Esophagus mucosa (tissue), 1 donor: ENCODE measurements at places on chromosomes 6 and 20.

DNA sequence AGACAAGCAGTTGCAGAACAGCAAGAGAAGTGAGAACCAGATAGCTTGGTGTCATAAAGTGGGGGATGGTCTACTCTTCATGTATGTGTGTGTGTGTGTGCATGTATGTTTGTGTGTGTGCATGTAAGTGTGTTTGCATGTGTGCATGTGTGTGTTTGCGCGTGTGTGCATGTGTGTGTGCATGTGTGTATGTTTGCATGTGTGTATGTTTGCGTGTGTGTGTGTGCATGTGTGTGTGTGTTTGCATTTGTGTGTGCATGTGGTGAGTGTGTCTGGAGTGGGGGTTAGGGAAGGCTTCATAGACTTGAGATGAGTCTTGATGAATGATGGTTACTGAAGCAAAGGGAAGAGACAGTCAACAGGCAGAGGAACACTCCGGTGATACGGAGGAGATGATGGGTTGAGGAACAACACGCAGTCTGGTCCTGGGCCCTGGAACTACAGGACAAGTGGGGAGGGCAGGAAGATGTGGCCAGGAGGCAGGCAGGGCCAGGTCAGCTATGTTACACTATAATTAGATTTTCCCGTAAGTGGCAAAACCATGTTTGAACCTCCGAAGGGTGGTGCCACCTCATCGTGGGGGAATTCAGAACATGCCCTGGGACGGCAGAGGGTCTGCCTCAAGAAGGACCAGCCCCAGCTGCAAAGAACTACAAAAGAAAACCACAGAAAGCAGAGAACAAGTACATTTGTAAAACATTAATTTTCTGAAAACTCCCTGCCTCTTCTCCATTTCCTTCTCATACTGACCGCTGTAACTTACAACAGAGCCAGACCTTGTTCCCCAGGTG is 38.7 kb upstream of the PDE10A start:
- no peak for ATAC-seq

DNA sequence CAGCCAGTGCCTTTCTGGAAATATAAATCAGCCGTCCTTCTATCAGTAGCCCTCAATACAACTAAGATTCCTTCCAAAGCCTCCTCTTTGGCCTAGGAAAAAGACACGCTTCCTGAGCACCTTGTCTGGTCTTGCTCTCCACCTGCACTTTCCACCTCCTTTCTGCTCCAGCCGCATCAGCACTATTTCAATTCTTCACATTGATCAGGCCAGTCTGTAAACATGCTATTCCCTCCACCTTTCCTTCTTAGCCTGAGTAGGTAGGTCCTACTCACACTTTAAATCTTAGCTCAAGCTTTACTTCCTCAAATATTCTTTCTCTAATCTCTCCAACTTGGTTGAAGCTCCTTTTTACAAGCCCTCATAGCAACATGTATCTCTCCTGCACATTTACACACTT is 11.4 kb downstream of the RANBP9 start:
- ATAC-seq = peak; percentile 35

DNA sequence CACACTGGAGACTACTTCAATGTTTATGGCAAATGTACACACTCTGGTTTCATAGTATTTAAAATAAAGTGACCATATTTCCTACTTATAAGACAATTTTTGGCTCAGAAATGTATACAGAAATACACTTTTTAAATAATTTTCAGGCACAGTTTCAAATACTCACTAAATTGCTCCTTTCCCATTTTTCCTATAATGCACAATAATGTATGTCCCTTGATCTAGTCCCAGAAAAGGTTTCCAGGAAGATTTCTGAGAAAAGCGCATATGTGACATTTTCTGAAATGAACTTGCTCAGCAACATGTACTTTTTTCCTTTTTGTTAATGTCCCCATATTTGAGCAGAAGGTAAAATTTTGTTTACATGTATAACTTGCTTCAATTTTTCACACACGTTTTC is 591.4 kb downstream of the CD109 start:
- no peak for ATAC-seq

DNA sequence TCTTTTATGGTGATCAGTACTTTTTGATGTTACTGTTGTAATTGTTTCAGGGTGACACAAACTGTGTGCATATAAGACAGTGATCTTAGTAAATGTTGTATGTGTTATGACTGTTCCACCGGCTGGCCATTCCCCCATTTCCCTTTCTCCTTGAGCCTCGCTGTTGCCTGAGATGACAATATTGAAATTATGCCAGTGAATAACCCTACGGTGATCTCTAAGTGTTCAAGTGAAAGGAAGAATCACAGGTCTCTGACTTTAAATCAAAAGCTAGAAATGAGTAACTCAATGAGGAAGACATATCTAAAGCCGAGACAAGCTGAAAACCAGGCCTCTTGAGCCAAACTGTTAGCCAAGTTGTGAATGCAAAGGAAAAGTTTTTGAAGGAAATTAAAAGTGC is 32.3 kb downstream of the TULP4 start:
- no peak for ATAC-seq

GRCh38 chr6:37809197-37809543 is 10.4 kb upstream of the ZFAND3 start:
- ATAC-seq = peak; percentile 54

- no peak for ATAC-seq
Observed at GRCh38 chr20:16701296-16701695, 28.5 kb upstream of the SNRPB2 start.

- ATAC-seq = no peak
Observed at GRCh38 chr6:1496836-1497760, 107.7 kb downstream of the FOXF2 start.

- no peak for ATAC-seq
Observed at GRCh38 chr20:58635279-58635665, 15.8 kb upstream of the STX16 start.

GRCh38 chr6:134621858-134622257 is 303.9 kb upstream of the SGK1 start:
- ATAC-seq = peak; percentile 96

DNA sequence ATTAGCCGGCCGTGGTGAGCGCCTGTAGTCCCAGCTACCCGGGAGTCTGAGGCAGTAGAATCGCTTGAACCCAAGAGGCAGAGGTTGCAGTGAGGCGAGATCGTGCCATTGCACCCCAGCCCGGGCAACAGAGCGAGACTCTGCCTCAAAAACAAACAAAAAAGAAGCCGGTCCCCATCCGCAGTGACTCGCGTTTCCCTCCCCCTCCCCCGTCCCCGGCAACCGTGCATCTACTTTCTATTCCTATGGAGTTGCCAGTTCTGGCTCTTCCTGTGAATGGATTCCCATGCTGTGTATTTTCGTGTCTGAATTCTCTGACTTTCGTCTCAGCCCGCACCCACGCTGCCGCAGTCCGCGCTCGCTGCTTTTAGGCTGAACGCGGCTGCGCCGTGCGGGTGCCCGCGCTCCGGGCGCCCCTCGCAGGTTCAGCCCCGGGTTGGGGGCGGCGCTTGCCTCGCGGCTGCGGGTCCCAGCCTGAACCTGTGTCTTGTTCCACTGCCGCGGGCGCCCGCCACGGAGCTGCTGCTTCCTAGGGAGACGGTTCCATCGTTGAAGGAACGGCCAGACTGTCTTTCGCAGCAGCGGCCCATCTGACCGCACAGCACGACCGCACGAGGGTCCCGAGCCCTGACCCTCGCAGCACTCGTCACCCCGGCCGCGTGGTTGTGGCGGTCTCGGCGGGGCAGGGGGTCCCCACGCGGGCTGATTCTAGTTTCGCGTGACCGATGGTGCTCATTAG is 1.1 kb upstream of the MRGBP start:
- ATAC-seq = no peak

- ATAC-seq = no peak
Observed at GRCh38 chr20:16419138-16419715, 154.0 kb downstream of the KIF16B start.

DNA sequence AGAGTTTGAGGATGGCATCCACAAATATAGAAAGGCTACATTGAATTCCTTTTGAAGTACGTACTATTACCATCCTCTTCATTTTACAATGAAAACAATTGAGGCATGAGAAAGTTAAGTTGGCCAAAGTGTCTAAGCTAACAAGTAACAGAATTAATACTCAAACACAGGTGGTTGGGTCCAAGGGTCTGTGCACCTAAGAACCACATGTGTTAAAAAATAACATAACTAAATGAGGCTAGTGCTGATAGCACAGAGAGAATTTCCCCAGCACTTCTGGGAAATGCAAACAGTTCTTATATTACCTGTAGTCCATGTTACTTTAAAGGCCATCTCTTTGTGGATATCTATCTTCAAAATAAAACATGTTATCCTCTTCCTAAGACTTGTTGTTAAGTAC is 10.5 kb upstream of the KHDRBS2 start:
- ATAC-seq = no peak

GRCh38 chr6:11976489-11976888 is 35.6 kb upstream of the HIVEP1 start:
- no peak for ATAC-seq

GRCh38 chr6:134683783-134684422 is 266.0 kb downstream of the ALDH8A1 start:
- ATAC-seq = no peak

DNA sequence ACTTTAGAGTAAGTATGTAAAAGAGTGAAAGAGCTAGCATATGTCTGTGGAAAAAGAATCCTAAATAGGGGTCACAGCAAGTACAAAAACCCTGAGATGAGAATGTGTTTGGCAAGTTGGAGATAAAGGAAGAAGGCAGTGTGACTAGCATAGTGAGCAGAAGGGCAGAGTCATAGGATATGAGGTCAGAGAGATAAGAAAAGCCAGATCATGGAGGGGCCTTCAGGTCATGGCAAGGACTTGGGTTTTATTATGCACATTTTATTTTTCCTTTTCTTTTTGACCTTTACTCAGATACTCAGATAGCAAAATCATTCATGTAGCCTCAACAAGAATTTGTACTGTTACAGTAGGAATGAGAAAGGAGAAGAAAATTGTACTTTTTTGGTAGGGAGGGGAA is 138.0 kb downstream of the GJA1 start:
- no peak for ATAC-seq

DNA sequence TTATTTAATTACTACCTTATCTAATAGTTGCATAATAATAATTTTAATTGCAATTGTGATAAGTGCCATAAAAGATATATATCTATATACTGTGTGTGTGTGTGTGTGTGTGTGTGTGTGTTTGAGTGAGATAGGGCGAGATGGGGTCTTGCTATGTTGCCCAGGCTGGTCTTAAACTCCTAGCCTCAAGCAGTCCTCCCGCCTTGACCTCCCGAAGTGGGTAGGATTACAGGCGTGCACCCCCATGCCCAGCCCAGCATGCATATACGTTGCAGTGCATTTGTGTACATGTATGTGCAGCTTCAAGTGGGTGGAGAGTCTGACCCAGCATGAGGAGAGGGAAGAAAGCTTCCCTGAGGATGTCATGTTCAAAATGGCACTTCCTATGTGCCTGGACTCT is 4.6 kb upstream of the RIMS4 start:
- ATAC-seq = no peak

DNA sequence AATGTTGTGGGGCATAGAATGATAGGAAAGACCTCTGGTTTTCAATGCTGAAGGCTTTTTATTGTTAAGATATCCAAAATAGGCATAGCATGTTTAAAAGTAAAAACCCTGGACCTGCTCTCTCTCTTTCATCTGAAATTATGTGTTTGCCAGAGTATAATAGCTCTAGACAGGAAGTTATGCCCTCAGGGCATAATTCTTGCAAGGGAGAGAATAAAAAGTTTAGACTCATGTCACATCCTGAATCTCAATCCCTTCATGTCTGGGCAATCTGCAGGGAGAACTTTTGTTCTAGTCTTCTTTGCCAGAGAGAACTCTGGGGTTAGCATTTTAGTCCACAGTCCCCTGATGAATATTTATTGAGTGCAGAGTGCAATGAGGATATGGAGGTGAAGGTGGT is 297.3 kb upstream of the FLRT3 start:
- peak; percentile 26 for ATAC-seq
